Right renal cortex interstitium (tissue), 3 donors: ENCODE measurements at places on chromosomes 1 and 21.

DNA sequence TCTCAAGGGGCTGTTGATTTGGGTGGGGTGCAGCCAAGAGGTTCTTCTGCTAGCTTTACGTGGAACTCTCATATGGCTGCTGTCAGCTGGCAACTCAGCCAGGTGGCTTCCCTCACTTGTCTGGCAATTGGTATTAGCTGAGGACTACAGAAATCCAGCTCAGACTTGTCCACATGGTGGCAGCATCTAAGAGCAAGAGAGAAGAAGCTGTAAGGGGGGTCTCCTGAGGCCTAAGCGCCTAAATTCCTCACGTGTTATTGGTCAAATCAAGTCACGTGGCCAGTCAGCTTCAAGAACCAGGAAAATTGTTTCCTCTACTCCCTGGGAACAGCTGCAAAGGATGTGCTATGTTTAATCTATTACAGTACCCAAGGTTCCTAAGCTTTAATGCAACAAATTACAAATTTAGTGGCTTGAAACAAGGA, 4.2 kb upstream of the DYRK3 start:
- peak; percentile 67 for DNase-seq

DNA sequence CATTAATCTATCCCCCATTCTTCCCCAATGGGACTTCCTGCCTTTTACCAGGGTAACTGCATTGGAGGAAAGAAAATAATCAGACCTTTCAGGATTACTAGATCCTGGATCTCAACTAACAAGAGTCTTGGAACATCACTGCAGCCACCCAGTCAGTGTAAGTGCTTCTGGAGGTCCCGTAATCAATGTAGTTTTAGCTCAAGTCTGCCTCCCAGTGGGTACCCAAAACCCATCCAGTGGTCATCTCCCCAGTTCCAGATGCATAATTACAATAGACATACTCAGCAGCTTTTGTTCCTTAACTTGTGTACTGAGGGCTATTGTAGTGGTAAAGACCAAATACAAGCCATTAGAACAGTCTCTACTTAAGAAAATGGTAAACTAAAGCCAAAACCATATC, 319.1 kb downstream of the GPATCH2 start:
- DNase-seq, result no peak

GRCh38 chr1:247747616-247748015, 325 bp downstream of the OR14A2 start:
- DNase-seq, result no peak

DNA sequence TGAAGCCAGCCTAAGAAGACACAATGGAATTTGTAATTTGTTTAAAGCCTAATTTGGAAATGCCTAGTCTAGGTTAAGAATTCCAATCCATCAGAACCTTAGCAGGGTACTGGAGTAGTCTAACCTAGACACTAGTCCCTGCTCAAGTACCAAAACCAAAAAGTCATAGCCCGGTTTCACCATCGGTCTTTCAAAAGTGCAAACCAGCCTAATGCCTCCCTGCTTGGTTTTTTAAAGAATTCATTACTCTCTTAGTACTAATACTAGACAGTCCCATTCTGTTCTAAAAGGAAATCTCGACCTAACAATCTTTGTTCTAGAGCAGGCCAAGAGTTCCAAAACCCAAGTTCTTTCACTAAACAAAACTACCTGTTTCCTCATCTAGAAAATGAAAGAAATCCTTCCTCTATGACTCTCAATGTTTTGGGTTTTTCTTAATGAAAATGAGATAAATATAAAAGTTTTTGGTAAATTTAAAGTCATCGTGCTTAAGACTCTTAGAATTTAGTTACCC, 2.6 kb downstream of the PUM1 start:
- no peak for DNase-seq
